ENCODE measurements at places on chromosomes 7 and 10.

DNA sequence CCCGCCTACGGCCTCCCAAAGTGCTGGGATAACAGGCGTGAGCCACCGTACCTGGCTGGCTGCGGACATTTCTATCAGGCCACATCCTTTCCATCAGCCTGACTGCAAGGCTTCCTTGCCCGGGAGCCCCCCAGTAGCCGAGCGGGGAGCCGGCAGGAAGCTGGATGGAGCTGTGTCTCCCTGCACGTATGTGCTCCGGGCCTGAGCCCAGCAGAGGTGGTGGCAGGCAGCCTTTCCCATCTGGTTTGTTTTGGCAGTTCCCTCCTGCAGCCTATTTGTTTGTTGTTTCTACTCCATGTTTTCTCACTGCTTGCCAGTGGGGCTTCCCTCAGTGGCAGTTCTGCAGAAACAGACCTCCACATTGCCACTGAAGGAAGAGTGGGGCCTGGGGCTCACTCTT lies 5.4 kb downstream of the POP7 start:
- DNase-seq: no peak

GRCh38 chr7:114414156-114415063 lies at the start of gene FOXP2:
Gene FOXP2 (plus strand): TSS chr7:114414815. CDS start chr7:114426512, 11,697 bp downstream.
- DNase-seq: no peak

- no peak for DNase-seq
Measured at GRCh38 chr7:10216462-10216861, 757.2 kb upstream of the PHF14 start.

DNA sequence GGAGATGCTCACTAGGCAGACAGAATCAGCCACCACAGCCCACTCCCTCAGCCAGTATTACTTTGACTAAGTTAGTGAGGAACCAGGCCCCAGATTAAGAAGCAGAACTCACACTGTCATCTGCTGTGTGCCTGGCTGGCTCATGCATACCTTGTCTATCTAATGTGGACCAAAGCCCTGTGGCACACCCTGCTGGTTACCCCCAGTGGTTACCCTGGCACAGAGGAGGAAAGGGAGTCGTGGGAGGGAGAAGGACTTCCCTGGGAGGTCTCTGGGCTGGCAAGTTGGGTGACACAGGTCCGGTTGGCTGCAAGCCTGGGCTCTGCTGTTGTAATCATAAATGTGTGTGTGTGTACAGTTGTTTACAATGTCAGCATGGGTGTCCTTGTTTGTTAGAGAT lies 7.5 kb upstream of the SH2D4B start:
- DNase-seq: peak; percentile 82

DNA sequence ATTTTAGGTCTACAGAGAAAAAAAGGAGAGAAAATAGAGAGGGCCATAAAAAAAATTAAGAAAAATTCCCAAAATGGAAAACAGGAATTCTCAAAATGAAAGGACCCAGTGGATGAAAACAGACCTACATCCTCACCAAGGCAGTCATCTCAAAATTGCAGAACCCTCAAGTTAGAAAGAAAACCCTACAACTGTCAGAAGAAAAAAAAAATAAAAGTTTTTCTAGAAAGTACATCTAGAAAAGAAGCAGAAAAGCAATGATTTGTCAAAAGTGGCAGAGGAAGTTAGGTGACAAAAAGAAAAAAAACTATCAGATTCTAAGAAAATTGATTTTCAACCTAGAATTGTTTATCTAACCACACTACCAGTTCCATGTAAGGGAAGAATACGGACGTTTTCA lies 167.6 kb upstream of the LRGUK start:
- DNase-seq: no peak

DNA sequence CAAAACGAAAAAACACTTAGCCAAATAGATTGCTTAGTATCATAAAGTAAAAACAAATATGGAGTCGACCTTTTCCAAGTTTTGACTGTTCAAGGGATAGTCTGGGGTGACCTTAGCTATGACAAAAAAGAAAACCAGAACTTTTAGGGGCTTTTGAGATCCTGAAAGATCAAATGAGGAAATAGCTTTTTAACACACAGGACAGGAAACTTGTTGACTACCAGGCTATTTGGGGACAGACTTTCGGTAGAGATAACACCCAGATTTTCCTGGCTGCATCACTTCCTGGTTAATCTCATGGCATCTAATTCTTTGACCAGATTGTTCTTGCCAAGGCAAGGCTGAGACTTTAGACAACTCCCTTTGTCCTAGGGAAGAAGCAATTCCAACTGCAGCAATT lies 34.5 kb upstream of the EGR2 start:
- peak; percentile 79 for DNase-seq

GRCh38 chr7:106744563-106745091 lies 83.7 kb upstream of the CCDC71L start:
- DNase-seq: no peak

DNA sequence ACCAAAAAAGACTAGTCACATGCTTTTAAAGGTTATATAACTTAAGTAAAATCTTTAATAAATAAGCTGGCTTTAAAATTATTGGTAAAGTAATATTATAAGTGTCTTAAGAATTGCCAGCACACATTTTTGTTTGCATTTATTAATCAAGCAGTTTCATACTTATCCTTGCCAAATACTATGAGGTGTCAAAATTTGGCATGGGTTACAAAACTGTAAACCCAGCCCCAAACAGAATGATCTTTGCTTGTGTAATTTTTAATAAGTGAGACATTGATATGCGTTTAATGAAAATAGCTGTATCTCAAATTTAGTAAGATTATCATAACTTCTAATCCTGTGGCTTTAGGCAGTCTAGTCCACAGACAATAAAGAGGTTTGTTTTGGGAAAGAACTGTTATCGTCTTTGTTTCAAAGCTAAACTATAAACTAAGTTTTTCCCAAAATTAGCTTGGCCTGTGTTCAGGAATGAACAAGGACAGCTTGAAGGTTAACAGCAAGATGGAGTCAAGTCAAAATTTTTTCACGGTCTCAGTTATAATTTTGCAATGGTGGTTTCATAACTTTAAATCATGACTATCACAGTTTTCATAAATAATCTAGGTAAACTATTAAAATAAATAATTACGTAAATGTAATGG lies 72.8 kb downstream of the ST8SIA6 start:
- DNase-seq: no peak

DNA sequence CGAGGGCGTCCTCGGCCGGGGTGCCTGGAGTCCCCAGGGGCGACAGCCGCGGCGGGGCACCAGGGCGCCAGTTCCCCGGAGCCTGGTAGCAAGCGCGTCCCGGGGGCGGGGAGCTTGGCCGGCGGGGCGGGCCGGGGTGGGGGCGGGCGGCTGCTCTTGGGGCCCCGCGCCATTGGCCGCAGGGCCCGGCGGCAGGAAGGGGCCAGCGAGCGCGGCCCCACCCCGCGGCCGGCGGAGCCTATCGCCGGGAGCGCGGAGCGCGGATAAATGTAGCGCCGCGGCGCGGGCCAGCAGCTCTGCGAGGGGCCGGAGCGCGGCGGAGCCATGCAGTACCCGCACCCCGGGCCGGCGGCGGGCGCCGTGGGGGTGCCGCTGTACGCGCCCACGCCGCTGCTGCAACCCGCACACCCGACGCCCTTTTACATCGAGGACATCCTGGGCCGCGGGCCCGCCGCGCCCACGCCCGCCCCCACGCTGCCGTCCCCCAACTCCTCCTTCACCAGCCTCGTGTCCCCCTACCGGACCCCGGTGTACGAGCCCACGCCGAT lies at the start of gene HHEX:
Gene HHEX, plus strand, starts transcription at position 293 of the 548 bp plus-strand sequence. Its CDS starts 32 bp downstream, at position 325.
- DNase-seq: peak; percentile 89

All from suppressor macrophage treated with lipopolysaccharide for 1 hour (primary cell).